Effector memory CD4-positive, alpha-beta T cell (primary cell): ENCODE measurements at places on chromosomes 11 and 22.

- DNase-seq = no peak
These were observed 116.5 kb downstream of the PTPRJ start for GRCh38 chr11:48096588-48097525.

DNA sequence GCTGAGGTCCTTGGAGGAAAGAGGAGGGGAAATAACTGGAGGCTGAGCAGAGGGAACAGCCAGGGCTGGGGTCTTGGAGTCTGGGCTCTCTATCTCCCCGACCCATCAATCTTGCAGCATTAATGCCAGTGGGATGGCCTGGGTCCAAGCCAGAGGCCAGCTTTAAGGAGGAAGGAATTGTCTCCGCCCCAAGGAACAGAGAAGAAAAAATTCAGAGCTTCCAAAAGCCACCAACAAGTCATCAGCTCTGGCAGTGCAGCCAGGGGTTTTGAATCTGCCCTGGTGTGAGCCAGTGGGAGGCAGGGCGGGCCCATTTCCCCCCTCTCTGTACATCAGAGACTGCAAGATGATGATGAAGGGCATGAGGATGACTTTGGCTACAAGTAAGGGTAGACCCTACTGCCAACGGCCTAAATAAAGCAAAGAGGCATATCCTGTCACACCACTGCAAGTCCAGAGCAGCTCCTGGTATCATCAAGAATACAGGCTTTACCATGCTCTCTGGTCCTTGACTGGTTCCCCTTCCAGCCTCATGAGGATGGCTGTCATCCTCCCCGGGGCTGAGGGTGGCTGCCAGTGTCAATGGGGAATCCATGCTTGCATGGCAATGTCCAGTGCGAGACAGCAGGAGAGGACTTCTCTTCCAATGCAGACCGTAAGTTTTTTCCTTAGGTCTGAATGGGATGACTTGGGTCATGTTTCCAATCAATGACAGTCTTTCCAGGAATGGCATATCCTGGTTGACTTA lies 34.4 kb downstream of the LRRC32 start:
- DNase-seq = no peak

DNA sequence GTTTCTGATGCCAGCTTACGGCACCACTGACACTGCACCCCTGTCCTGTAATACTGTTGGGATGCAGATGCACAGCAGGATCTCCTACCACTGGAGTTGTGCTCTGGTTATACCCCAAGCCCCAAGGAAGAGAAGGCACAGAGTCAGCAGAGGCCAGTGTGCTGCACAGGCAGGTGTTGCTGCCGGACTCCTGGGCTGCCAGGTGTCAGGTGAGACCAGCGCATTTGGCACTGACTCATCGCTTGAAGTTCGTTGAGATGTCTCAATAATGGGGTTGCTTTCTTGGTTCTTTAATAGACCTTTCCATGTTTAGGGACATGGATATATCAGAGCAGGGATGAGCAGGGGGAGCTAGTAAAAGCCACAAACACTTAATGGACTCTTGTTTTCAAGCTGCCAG lies 75.7 kb upstream of the TTC12 start:
- DNase-seq = no peak

GRCh38 chr11:94402355-94402754 lies 1.1 kb upstream of the GPR83 start:
- DNase-seq = no peak

- DNase-seq = no peak
These were observed 79.3 kb upstream of the GALNT18 start for GRCh38 chr11:11701070-11701469.

- peak; percentile 1 for DNase-seq
These were observed 98.5 kb downstream of the SMCO4 start for GRCh38 chr11:93444617-93445073.

- DNase-seq = peak; percentile 29
These were observed 11.9 kb downstream of the B3GNT6 start for GRCh38 chr11:77046060-77046501.

- no peak for DNase-seq
These were observed 25.7 kb downstream of the ARHGAP1 start for GRCh38 chr11:46674463-46675287.

DNA sequence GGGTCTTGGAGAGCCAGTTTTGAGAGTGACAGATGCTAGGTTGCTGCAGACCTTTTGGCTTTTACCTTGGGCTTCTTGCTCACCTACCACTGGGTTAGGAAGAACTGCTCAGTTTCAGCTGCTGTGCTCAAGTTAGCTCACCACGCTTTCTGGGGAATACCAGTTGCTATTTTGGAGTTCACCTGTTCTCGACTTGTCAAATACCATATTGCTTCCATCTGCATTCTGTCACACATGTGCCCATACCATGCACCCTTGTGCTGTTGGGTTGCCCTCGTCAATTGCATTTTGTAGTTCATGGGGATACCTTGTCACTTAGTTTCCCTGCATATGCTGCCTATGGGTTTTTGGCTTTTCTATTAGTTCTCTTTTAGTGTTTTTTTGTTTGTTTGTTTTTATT lies 23.0 kb upstream of the BARX2 start:
- DNase-seq = no peak
